Glomerular endothelial cell (primary cell): ENCODE measurements at places on chromosomes 4 and X.

DNA sequence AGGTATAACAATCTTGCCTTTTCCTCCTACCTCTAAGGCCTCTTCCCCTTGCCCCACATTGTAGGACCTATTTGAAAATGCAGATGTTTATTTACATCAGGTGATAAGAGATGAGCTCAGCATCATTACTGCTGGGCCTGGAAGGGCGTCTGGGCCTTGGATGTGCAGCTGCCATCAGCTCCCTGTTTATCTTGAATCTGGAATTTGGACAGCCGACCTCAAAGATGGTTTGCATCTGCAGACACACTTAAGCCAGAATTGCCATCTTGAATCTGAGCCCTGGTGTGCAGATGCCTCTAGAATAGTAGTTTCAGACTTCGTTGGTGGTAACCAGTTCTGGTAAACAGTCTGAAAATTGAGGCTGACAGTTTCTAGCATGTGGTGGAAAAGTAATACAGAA, 59.0 kb downstream of the FAM193A start:
- no peak for DNase-seq

GRCh38 chr4:8682725-8683124, 90.2 kb downstream of the CPZ start:
- DNase-seq: no peak

GRCh38 chr4:2423066-2423465, 4.3 kb downstream of the CFAP99 start:
- DNase-seq: no peak

GRCh38 chrX:72137846-72138495, 6.3 kb upstream of the RTL5 start:
- no peak for DNase-seq

DNA sequence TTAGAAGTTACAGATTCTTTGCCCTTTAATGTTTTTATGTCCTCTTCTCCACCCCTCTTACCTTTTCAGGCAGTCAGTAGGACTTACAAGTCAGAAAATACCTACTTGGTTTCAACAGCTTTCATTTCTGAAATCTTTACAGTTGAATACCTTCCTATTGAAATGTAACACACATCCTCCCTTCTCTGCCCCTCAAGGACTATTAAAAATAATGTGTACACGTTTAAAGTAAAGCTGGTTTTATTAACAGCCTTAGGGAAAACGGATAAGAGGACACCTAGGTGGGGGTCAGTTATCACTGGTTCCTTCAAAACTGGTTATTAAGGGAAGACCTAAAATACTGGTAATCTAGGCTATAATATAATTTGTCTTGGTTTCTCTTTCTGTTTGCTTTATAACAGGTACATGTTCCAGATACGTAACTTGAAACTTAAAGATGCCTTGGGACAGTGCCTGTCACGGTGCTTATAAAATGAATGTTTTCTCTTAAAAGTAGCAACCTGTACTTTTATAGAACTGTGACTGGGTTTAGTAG, 1.8 kb downstream of the CCSER1 start:
- no peak for DNase-seq
